Thymus (tissue), 14 donors: ENCODE measurements at places on chromosomes 6 and 20.

DNA sequence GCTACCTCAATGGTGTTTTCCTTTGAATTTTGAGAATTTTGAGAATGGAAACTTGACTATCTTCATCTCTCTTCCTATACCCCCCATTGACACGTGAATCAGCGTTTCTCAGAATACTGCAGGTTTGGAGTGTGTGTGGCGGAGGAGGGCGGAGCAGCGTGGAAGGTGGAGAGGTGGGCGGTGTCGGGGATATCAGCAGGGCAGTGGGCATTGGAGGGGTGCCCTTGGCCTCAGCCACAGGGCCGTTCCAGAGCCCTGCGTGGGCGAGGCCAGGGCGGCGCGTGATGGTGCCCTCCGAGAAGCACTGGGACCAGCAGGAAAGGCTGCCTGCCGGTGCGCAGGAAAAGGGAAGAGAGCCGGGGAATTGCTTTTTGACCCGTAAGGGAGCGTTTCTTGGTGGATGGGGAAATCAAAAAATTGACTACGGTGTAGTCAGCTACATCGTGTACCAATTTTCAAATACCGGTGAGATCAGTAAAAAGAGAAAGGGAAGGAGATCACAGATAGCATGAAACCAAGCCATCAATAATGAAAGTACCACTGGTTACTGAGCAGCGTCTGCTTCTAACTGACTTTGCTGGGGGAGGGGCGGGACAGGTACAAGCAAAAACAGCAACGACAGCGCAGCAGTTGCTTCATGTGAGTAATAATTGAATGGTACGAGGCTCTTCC, 82.7 kb upstream of the DUSP22 start:
- DNase-seq, result no peak

GRCh38 chr6:138467901-138468300, 31.4 kb downstream of the NHSL1 start:
- DNase-seq, result no peak

- DNase-seq, result peak; percentile 45
Observed at GRCh38 chr6:151761851-151762250, 45.6 kb upstream of the ESR1 start.

- DNase-seq, result no peak
Observed at GRCh38 chr6:154457046-154457713, 53.3 kb downstream of the CNKSR3 start.

DNA sequence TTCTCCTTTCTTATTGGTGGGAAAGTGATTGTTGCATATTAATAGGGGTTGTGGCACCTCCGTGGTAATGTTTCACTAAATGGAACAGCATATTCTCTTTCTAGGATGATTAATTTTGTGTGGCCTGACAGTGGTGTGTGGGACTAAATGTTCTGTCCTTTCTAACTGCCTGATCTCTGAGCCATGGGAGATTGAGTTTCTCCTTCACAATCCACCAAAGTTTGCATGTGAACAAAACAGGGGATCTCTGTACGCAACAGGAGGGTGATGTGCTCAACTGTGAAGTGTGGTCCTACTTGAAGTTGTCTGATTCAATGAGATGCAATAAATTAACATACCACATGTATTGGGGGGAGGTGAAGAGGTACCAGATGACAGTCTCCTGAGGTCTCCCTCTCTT, 19.3 kb downstream of the BCAS1 start:
- no peak for DNase-seq

DNA sequence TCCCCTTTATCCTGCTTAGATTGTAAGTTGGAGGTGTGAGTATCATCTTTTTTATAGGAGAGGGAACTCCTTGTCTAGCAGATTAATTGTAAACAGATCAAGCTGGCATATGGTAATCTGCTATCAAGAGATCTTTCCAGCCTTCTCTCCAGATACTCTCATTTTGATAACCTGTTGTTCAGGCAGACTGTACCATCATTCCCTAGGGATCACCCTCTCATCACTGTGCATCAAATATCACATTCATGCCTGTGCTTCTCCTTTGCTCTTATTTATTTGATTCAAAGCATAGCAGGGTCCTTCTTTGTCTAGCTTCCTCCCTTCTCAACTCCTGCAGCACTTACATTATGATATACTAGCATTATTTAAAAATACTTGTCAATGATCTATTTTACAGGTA, 73.8 kb downstream of the LRRC1 start:
- no peak for DNase-seq

DNA sequence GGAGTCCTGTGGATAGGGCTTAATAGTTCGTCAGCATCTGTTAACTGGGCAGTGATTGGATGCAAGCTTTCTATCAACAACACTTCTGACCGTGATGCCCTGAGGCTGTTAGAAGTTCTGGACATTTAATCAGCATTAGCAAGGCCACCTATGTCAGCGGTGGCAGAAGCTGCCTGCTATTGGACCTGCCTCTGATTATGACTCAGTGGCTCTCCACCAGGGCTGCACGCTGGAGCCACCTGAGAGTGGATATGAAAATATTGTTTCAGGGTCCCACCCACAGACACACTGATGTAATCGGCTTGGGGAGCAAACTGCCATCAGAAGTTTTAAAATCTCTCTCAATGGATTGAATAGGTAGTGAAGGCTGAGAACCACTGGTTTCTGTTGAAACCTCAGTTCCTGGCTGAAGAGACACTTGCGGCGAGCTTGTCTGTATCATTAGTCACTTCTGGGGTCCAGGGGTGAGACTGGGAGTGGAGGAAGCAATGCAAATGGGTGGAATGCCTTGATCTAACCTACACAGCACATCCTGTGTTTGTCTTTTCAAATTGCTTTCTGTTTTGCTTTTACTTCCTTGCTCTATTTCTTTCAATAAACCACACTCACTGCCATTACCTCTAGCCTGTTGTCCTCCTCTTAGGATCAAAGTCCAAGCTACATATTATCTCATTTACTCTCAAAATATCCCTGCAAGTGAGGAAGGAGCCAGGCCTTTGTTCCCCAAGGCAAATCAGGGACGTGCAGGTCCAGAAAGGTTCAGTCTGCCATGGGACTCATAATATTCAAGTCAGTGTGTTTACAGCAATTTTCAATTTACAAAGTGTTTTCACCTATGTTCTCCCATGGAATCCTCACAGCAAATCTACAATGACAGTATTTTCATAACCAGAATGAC, 4.2 kb downstream of the CLIC5 start:
- peak; percentile 21 for DNase-seq

GRCh38 chr6:151701911-151702562, 105.4 kb upstream of the ESR1 start:
- no peak for DNase-seq

DNA sequence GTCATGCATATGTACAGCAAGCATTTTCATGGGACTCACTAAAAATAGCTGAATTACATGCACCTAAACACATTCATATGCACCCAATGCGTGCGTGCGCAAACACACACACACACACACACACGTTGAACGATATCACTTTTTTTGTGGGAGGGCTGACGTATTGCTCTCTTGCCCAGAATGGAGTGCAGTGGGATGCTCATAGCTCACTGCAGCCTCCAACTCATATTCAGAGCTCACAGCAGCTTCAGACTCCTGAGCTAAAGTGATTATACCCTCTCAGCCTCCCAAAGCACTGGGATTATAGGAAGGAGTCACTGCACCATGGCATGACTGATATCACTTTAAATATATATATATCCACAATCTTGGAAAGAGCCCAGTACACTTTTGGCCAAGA, 620.4 kb upstream of the MANEA start:
- DNase-seq, result no peak

- no peak for DNase-seq
Observed at GRCh38 chr6:47407300-47408281, 70.0 kb upstream of the CD2AP start.

GRCh38 chr6:38194589-38194988, 375.1 kb downstream of the ZFAND3 start:
- DNase-seq, result no peak

DNA sequence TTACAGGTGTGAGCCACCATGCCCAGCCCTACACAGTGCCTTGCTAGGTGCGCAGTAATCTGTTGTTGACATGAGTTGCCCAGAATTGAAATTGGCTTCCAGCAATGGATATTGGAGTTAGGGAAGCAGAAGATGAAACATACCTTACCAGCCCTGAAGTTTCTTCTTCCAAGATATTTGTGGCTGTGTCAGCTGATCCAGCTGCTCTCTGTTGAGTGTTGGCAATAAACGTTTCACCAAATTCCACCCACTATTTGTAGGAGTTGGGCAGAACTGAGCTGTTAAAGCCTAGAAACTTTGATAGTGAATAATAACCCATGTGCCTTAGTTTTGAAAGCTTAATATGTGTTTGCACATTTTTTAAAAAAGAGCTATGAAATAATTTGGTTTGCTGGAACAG, 218.2 kb upstream of the SNX9 start:
- DNase-seq, result no peak

DNA sequence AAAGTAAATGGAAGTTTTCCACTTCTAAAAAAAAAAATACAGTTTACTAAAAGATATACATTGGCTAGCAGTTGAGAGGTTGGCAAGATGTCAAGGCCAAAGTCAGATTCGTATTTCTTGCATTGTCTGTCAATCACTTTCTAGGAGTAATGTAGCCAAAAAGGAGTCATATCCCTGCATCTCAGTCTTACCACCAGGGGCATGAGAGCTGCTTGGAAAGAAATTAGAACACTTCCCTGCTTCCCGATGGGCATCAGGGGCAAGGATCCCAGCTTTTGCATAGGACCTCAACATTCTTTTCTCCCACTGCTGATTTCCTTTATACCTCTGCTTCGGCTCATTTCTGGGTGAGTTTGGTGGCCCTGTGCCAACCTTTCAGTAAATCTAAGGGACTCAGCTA, 581.0 kb upstream of the MAP3K7 start:
- no peak for DNase-seq

DNA sequence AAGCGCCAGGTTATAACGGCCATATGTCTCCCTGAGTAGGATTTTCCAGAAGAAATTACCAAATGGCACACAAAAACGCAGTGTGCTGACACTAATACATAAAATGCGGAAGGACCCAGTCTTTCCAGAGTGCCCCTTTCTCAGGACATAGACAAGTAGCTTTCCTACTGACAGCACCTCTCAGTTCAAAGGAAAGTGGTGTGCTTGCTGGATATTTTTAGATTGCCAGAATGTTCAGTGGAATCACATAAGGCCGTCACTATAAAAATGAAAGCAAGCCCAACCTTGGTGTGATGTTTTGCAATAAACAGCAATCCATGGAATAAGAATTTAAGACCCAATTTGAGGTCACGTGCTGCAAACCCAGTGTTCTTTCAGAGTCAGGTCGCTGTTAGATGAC, 135.5 kb upstream of the AGPAT4 start:
- no peak for DNase-seq

GRCh38 chr6:13348334-13349113, 20.2 kb upstream of the TBC1D7 start:
- DNase-seq, result no peak

- DNase-seq, result no peak
Observed at GRCh38 chr6:52611833-52612232, 35.0 kb upstream of the TRAM2 start.

GRCh38 chr6:127641905-127642304, 64.9 kb downstream of the C6orf58 start:
- no peak for DNase-seq

DNA sequence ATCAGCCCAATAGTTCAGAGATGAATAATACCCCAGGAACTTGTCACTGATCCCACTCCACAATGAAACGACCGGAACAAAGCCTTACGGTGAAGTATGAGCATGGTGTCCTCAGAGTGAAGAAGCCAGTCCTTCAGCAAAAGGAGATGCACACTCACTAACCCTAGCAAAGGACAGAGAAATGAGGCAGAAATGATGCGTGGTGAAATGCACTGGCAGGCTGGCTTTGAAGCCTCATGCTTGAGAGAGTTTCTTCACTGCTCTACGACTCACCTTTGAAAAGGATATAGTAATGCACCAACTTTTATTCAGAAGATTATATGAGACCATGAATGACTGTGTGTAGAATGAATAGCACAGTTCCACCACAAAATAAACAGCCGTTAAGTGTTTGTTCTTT, 74.8 kb downstream of the PHACTR1 start:
- no peak for DNase-seq

DNA sequence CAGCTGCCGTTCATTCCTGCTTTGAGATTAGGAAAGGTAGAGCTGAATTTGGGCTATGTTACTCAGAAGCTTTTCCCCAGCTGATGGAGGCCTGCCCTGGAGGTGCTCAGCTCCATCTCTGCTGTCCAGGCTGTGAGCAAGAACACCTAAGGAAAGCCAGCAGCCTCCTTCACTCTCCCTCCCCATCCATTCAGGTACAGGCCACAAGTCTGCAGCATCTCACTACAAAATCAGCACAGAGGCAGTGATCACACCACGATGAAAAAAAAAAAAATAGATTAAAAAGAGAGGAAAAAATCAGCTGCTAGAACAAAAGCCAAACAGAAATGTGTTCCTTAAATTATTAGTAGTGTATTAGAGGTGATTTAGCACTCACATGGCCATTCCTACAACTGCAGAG, 515.0 kb downstream of the CDH26 start:
- no peak for DNase-seq

DNA sequence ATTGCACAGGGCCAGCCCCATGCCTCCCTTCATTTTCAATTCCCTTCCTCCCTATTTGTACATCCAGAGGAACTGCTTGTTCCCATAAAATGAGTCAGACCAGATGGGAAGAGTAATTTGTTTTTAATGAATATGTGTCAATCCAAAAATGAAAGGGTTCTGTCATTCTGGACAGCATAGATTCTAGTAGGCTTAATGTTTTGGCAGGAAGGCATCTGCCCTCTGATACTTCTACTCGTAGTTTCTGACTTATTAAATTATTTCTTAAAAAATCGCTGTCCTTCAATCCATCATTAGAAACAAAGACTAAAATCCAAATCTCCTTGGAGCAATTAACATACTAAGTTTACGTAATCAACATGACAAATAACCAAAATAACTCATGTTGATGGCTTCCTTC, 665.5 kb downstream of the TENT5A start:
- no peak for DNase-seq

DNA sequence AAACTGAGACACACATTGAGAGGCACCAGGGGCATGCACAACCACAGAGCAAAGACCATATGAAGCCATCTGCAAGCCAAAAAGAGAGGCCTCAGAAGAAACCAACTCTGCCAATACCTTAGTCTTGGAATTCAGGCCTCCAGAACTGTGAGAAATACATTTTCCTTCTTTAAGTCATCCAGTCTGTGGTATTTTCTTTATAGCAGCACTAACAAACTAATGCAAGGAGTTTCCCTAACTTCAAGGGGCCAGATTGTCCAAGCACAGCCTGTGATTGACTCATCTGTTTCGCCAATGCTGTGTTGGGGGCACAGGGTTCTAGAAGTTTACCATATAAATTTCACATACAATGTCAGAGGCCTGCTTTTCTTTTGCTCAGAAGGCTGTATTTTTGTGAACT, 364.6 kb downstream of the GJA1 start:
- no peak for DNase-seq

GRCh38 chr6:155143029-155143577, 120.7 kb upstream of the CLDN20 start:
- no peak for DNase-seq

DNA sequence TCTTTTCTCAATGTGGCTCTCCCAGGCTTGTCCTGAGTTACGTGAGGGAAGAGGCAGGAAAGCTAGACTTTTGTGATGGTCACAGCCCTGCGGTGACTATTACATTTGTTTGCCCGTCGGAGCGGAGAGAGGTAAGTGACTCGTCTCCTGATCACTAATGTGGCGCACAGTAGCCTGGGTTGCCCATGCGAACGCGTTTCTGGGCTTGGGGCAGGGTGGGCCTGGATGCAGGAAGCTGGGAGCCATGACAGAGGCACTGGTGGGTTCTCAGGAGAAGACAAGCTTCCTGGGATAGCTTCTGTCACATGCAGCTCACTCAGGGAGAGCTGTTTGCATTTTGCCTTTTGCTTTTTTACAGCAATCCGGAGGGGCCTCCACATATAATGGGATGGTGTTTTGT, 60.6 kb downstream of the IGF2R start:
- DNase-seq, result no peak
